Neural progenitor cell (in vitro differentiated cells): ENCODE measurements at places on chromosomes 6 and 20.

DNA sequence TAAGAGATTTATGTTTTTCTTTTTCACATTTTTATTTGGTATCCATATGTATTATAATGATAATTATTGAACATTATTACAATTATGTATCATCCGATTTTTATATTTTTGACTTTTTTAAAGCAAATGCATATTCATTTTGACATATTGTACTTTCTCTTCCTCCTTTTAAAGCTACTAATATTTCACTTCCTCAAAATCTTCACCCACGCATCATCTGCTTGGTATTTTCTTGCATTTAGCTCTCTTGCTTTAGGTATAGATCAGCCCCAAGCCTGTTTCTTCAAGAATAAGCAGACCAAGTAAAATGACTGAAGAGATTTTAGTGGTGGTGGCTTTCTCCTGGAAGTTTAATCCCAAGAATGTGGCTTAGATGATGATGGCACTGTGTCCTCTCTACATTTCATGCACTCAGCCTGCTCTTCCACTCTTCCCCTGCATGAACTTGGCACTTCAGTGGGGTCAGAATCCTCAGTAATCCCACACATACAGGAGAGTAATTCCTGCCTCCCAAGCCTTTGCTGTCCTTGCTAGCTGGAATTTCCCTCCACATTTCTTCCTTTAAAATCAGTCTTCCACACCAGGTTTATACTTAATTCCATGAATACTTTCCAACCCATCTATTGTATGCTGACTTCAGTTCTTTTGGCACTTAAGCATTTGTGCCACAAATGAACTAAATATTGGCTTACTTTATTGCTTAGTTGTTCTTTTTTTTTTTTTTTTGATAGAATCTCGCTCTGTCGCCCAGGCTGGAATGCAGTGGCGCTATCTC is 8.2 kb downstream of the NCOA7 start:
- no peak for DNase-seq
- no peaks in the 10 kb centered on the region for H3K36me3 ChIP-seq
- no peaks in the 10 kb centered on the region for H3K4me1 ChIP-seq
- H3K4me3 ChIP-seq, result no peak overlapping the region
- H3K27me3 ChIP-seq, result no peaks in the 10 kb centered on the region

DNA sequence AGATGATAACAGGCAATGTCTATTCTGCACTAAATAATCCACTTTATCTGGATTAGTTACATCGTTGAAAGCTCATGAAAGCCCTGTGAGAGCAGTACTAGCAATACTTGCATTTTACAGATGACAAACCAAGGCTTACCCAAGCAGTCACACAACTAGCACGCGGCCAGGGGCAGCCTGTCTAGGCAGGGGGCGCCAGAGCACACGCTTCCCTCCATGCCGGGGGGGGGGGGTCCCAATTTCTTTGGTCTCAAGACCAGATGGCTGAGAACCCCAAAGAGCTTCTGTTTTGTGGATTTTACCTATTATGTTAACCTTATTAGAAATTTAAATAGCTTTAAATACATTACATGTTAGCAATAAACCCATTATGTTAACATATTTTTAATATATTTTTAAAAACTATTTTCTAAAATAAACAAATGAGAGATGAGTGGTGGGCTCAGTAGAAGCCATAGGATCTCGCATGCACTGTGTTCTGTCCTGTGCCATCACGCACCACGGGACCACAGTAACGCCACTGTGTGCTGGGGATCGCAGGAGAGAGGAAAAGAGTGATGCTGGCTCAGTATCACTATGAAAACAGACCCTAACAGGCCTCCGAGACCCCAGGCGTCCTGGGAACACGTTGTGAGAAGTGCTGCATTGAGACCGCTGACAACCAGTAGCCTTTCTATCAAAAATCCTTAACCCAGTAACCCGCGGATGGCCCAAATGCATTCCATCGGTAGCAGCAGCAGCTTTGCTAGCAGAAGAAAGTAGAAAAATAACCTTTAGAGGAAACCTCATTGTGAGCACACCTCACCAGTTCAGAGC is 5.3 kb upstream of the PRR18 start:
- H3K4me3 ChIP-seq, result no peak overlapping the region
- no peaks in the 10 kb centered on the region for H3K36me3 ChIP-seq
- DNase-seq, result peak; percentile 80
- no peaks in the 10 kb centered on the region for H3K4me1 ChIP-seq

DNA sequence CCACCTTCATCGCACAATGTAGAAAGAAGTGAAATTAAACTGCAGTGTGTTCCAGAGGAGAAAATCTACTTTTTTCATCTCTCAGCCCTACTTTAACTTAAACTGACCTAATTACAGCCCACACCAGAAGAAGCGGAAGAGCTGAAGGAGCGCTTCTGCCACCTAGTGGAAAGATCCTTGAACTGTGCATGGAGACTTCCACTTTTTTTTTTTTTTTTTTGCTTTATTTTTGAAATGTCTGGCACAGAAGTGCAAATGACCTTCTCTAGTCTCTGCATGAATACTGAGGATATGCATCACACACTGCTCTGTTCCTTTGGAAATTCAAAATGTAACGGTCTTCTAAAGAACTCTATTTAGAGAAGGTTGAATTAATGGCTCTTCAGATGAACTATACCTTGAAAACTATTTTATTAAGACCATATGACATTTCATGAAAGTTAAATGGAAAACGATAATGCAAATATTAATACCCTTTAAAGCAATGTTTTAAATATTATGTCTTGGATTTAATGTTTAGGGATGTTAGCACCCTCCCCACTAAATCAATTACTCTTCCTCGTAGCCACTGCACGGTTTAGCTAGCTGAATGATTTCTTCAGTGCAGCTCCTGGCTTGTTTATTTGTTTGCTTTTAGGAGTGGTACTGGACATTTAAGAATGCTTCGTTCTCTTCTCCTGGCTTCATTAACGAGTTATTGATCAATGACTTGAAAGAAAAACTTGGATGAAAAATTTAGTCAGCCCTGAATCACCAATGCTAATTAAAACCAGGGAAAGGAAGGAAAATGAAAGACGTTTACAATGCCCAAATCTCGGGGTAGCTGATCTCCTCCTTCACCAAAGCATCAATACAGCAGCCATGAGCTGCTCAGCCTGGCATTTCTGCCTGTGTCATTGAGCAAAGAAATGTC is 569.6 kb upstream of the GJE1 start:
- peaks cover 15% of the 10 kb centered on the region for H3K4me1 ChIP-seq
- no peaks in the 10 kb centered on the region for H3K36me3 ChIP-seq

DNA sequence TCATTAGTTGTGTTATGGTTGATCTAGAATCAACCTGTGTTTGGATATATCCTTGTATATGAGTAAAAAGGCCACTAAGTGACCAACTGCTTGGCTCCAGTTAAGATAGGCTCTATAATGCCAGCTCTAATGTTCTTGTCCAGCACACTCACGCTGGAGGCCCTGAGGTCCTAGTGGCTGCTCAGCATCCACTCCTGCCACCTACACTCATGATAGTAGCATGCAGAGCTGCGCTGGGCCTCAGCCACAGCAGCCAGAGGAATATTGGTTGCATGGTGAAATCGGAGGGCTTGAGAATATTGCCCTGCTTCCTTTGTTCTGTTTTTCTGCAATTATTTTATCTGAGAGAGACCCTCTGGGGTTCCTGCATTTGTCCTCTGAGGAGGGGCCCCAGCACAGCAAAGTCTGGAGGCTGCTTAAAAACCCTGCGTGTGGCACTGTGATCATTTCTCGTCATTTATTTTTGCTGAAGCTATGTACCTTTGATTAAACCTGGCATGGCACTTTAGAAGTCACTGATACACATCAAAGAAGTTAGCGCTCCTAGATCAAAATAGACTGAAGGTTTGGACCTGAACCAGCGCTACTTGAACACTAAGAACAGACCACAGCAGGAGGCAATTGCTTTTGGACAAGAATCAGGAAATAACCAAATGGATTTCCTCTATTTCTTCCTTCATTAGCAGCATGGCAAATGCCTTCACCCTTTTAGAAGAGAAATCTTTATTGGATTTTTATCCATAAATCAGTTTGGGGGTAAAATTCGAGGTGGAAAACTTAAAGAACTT is 398.4 kb upstream of the ID4 start:
- no peaks in the 10 kb centered on the region for H3K36me3 ChIP-seq
- no peak overlapping the region for H3K4me3 ChIP-seq
- no peak overlapping the region for H3K27ac ChIP-seq

DNA sequence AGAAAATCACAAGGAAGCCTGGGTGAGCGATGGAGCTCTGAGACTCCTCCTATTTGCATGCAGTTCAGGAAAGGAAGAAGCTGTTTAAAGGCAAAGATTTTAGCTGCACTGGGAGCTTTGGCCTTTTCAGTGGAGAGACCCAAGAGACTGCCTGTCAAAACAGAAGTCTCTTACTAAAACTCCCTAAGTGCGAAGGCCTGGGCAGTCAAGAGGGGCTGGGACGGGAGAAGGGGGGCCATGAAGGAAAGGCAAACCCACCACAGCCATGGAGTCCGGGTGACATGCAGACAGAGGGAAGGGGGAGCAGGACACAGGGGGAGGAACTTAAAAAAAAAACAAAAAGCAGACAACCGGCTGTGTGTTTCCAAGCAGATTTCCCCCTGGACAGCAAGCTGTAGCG is 537.6 kb upstream of the NOX3 start:
- H3K27me3 ChIP-seq, result no peaks in the 10 kb centered on the region
- DNase-seq, result no peak
- H3K4me1 ChIP-seq, result peaks cover 10% of the 10 kb centered on the region
- no peak overlapping the region for H3K4me3 ChIP-seq
- no peaks in the 10 kb centered on the region for H3K36me3 ChIP-seq
- no peak overlapping the region for H3K27ac ChIP-seq

DNA sequence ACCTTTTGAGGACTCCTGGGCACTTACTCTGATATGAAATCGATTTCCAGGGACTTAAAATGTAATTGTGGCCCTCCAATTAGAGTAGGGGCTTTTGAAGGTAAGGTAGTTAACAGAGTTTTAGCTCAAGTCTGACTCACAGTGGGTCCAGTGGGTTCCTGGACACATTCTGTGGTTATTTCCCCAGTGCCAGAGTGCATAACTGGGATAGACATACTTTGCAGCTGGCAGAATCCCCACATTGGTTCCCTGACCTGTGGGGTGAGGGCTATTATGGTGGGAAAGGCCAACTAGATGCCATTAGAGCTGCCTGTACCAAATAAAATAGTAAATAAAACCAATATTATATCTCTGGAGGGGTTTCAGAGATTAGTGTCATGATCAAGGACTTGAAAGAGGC is 243.8 kb upstream of the EPHA7 start:
- H3K4me3 ChIP-seq, result no peak overlapping the region
- H3K27me3 ChIP-seq, result no peaks in the 10 kb centered on the region
- DNase-seq, result no peak
- no peak overlapping the region for H3K27ac ChIP-seq
- no peaks in the 10 kb centered on the region for H3K4me1 ChIP-seq

DNA sequence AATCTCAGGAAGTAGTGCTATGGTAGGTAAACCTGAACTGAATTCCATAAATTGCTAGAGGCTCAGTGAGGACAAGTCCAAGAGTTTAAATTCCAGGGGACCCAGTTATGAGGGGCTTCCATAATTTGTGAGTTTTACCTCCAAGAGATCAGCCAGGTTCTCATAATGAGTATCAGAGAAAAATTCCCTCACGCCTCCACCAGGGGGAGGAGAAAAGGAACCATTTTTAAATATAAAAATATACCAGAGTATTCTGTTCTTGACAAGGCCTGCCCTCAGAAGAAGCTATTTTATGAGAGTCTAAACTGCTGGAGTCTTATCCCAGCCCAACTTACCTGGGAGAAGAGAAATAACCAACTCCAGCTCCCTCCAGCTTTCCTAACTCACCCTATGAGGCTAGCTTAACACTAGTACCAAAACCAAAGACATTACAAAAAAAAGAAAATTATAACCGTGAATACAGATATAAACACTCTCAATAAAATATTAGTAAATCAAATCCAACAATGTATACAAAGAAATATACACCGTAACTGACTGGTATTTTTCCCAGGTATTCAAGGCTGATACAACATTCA is 158.7 kb downstream of the TFAP2A start:
- H3K27me3 ChIP-seq, result no peaks in the 10 kb centered on the region
- H3K4me1 ChIP-seq, result no peaks in the 10 kb centered on the region
- H3K4me3 ChIP-seq, result no peak overlapping the region
- DNase-seq, result peak; percentile 22
- H3K36me3 ChIP-seq, result no peaks in the 10 kb centered on the region

GRCh38 chr6:140537834-140538705 is 1163.6 kb upstream of the CITED2 start:
- H3K27me3 ChIP-seq, result no peaks in the 10 kb centered on the region
- peak overlapping the region; percentile 76 for H3K27ac ChIP-seq
- H3K4me1 ChIP-seq, result peaks cover 30% of the 10 kb centered on the region
- DNase-seq, result peak; percentile 77
- peak overlapping the region; percentile 6 for H3K4me3 ChIP-seq
- H3K36me3 ChIP-seq, result no peaks in the 10 kb centered on the region

DNA sequence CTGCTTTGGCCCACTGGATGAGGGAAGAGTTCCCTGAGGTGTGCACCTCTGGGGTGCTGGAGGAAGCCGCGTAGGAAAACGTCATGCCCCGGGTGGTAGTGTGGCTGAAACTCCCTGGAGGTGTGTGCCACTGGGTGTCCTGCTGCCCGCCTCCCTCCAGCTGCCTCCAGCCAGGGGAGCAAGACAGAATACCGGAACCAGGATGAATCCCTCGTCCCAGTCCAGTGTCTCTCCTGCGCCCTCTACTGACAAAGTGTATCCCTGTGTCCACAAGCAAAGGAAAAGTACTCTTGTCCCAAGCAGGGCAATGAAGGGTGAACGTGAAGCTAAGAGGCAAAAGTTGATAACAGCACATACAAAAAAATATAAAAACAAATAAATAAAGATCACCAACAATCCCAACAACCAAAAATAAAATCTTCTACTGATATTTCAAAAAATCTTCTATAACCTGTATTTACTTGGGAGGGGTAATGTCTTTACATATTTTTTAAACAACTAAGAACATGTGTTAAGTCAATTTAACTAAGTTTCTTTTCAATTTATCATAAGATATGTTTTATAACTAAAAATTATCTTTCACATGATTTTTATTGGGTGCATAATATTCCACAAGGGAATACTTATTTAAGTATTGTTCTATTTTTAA is 437.6 kb downstream of the MAFB start:
- no peaks in the 10 kb centered on the region for H3K36me3 ChIP-seq
- peak; percentile 58 for DNase-seq
- peaks cover 3% of the 10 kb centered on the region for H3K4me1 ChIP-seq
- H3K27me3 ChIP-seq, result no peaks in the 10 kb centered on the region

DNA sequence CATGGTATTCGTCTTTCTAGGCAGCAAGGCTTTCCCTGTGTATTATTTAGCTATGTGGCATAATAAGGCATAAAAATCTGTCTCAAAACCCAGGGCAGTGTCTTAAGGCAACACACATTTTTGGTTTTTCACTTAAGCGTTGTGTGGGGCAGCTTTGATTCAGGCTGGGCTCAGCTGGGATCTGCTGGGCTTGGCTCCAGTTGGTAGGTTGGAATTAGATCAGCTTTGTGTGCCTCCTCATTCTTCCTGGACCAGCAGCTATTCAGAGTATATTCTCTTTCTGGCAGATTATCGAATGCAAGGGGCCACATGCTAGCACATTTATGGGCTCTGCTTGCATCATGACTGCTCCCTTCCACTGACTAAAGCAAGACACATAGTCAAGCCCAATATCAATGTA is 487.9 kb downstream of the RFPL4B start:
- H3K27ac ChIP-seq, result no peak overlapping the region
- no peaks in the 10 kb centered on the region for H3K36me3 ChIP-seq
- peaks cover 13% of the 10 kb centered on the region for H3K4me1 ChIP-seq
